ENCODE measurements at places on chromosomes 6 and 20.

DNA sequence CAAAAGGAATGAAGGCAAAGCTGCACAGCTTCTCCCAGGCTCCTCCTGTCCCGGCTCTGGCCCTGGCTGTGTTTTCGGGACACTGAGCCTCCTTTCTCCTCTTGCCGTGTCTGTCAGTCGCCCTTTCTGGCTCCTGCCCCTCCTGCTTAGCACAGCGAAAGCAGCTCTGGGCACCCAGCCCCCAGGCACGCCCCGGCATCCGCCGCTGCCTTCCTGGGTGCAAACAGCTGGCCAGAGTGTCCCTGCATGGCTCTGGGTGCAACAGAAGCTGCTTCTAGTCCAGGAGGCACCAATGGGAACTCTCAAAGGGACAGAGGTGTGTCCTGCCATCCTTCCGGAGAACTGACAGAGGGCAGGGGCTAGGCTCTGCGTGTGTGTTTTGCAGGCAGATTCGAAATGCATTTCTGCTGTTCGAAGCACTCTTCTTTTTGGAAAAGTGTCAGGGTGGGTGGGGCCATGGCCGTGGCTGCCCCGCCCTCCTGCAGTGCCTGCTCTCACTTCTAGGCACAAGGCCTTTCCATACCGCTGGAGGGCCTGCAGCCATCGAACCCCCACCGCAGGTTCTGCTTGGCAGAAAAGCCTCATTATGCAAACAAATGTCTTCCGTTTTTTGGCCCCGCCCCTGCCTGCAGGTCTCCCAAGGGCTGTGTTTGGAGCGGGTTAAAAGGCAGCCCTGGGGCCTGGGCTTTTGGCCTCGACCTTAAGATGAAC, 15.5 kb downstream of the COL9A3 start:
- DNase-seq: no peak

DNA sequence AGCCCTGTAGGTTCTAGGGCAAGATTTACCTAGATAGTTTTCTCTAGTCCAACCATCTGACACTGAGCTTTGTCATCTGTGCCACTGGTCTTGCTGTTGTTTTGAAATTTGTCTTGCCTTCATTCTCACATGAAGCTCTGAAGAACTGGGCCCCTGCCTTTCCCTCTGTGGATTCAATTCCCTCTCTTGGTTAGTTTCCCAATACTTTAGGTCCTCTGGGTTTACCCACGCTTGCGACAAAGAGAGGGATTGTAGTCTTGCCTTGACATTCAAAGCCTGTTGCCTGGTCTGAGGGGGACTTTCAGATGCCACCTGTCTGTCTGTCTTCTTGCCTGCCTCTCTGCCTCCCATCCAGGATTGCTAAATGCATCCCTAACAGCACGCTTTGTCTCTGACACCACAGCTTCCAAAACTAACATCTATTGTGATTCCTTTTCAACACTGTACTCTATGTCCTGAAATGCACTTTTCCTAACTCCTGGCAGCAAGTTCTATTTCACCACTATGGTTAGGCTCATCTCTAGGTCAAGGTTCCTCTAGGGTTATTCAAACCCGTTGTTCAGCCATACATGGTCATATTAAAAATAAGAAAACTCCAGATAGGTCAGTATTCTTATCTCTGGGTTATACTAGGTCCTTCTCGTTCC, 25.5 kb upstream of the MANEA start:
- no peak for DNase-seq

DNA sequence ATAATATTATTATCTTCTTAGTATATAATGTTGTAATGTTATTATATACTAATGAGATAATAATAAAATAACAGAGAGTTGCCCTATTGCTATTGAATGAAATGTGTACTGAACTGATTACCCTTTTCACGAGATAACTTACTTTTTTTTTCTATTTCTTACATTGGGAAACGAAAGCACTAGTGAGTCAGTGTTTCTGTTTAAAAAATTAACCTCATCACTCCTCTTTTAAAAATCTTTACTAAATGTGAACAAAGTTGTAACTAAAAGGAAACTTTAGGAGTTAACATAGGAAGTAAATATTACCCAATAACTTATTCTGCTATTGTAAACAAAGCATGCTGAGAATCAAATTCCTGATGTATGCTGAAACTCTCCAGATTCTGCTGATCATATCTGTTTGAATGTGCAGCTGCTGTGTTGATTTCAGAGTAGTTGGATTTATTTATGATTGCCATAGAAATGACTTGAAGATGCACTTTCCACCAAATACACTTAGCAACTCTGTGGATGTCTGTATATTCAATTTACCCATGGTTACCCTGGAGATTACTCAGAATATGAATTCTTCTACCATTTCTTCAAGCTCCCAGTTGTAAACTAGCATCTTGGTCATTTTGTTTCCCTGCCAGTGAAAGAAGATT, 523.4 kb downstream of the TENT5A start:
- no peak for DNase-seq

GRCh38 chr6:167497428-167498056, 172.7 kb downstream of the TTLL2 start:
- no peak for DNase-seq

- DNase-seq: no peak
Observed at GRCh38 chr20:38193586-38194105, 28.6 kb upstream of the TGM2 start.

GRCh38 chr6:11490996-11491395, 46.6 kb upstream of the TMEM170B start:
- no peak for DNase-seq

DNA sequence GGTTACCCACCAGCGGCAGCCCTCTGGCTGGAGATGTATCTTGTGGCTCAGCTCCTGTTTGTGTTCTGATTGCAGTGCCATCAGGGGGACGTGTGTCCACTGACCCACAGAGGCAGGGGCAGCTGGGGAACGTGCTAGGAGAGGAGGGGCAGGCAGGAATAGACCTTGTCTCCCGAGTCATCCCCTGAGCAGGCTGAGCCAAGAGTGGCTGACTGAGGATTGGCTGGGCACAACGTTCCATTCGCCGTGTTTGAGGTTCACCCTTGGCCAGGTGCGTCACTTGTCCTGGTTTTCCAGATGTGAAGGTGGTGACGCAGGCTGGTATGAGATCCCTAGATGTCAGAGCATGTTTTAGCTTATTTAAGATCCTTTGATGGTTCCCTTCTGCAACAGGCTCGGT, 57.7 kb downstream of the ADNP start:
- DNase-seq: no peak

DNA sequence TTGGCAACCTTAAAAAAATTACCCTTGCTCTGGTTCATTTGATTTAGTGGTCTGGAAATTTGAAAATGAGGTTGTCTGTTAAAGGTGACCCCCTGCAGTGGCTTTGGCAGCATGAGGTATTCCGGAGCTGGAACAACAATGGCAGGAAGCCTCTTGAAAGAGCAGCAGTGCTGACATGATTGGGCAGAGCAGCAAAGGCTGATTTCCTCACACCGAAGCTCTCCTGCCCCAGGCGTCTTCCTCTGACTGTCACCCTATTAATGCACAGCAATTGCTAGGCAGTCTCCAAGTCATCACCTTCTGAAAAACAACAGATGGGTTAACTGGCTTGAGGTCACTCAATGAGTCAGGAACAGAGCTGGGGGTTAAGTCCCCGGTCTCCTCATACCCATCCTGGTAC, 241.8 kb upstream of the MMS22L start:
- DNase-seq: no peak

- no peak for DNase-seq
Observed at GRCh38 chr6:110390404-110390803, 25.0 kb downstream of the DDO start.

- no peak for DNase-seq
Observed at GRCh38 chr20:57566803-57567459, 6.0 kb downstream of the PCK1 start.

GRCh38 chr6:45132658-45133294, 195.4 kb upstream of the RUNX2 start:
- peak; percentile 41 for DNase-seq

DNA sequence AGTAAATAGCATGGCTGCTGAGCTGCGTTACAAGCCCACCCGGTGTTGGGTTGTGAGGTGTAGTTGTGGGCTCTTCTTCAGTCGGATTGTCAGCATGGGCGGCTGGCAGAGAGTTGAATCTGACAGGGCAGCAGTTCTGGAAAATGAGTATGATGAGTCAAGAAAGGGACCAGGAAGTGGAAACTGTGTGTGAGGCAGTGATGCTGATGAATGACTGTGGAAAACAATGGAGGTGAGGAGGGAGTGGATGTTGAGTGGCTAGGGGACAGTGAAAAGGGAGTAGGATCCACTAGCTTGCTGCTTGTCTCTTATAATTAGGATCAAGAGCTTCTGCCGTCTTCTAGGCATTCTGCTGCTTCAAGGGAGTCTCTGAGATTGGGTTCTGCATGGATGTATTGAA, 154.3 kb downstream of the ESR1 start:
- no peak for DNase-seq

DNA sequence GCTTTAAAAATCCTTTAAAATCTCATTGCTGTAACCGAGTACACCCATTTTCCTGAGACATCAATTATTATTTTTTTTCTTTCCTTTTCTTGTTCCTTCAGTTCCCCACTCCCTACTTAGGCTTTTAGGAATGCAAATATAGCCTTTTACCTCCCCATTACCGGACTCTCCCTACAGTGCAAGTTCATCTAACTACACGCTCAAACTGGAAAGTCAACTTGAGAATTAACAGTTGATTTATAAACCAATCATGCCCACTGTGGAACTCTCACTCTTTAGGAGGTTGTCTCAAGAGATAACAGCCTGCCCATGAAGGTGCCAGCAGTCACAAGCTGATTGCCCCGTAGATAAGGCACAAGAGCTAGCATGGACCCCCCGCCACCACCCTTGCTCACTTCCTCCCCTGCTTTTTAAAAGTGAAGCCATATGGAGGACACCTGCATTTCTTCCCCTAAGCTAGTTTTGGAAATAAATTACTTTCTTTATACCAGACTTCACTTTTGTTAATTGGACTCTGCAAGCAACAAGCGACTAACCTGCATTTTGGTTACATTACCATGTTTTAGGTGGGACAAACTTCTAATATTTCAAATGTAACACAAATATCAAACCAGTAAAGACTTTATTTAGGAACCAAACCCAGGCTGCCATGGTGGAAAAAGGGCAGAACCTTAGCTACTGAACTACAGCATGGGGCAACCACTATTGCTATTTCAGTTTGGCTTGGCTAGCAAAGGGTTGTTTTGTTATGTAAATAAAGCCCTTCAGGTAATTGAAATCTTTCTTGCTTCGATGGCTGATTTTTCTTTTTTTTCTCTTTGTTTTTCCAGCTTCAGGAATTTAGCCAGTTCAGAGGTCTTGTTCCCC, 34.9 kb downstream of the UBD start:
- DNase-seq: no peak

- no peak for DNase-seq
Observed at GRCh38 chr6:71047417-71047816, 90.6 kb upstream of the B3GAT2 start.

GRCh38 chr20:51583499-51583898, 41.0 kb upstream of the NFATC2 start:
- no peak for DNase-seq

DNA sequence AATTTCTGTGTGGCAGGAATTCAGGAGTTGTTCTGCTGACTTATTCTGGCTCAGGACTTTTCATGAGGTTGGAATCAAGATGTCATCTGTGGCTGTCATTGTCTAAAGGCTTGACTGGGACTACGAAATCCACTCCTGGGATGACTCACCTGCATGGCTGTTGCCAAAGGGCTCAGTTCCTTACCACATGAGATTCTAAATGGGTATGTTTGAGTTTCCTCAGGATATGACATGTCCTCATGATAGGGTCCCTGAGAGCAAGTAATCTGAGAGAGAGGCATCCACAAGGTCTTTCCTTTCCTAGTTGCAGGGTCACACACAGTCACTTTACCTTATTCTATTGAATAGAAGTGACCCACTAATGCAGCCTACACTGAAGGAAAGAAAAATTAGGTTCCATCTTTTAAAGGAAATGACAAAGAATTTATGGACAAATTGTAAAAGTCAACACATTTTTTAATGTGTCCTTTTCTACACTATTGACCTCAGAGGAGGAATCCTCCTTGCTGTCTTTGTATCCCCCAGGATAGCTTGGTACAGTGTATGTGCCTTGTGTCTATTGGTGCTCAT, 1025.0 kb upstream of the GJE1 start:
- peak; percentile 70 for DNase-seq

- no peak for DNase-seq
Observed at GRCh38 chr6:12842114-12842513, 125.5 kb downstream of the PHACTR1 start.

DNA sequence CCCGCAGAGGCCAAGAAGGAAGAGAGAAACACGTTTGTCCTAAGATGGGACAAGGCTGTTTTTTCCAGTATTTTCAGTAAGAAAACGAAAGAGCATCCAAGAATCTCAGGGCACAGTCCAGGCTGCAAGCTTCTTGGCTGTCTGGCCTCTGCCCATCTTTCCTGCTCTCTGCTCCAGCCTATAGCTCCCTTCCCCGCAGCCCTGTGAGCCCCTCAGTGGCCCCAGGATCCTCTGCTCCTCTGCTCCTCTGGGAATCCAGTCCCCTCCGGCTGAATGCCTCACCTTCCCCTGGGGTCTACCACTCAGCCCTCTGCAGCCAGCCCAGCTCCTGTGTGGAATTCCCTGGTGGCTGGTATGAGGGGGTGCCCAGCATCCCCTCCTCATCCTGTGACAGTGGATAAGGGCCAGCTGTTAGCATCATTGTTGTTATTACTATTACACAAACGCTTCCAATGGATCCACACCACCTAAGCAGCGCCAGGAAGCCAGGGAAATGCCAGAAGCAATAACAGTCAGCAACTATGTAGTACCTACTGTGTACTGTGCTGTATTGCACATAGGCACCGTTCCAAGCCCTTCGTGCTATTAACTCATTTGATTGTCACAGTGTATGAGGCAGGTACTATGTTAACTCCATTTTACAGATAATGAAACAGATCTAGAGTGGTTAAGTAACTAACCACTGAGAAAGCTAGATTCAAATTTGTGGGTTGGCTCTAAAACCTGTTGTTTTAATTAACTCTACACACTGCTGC, 60.3 kb upstream of the PTPN1 start:
- no peak for DNase-seq

DNA sequence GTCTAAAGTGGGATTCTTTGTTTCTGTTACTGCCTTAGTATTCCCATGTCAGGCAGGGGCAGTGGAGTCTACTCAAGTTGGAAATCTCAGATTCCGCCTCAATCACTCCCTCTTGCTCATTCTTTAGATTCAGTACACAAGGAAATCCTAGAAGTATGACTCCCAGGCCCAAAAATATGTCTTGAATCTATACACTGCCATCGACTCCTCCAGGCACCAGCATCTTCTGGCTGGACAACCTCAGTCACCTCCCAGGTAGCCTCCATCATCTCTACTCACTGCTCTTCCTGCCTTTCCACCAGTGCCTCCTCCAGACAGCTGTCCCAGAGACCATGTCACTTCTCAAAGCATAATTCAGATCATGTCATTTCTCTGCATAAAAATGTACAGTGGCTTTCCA, 329.9 kb downstream of the CDC5L start:
- DNase-seq: no peak

- DNase-seq: no peak
Observed at GRCh38 chr6:47042275-47042791, at the start of gene ADGRF1. TSS of gene ADGRF1 (minus strand) at chr6:47042332. CDS start at chr6:47029061, 13,271 bp downstream.

Data from endothelial cell of umbilical vein (primary cell).